ENCODE measurements at places on chromosomes 6 and 20.
A peak's percentile ranks its signal among the peaks of the same experiment; 100 is the strongest.

DNA sequence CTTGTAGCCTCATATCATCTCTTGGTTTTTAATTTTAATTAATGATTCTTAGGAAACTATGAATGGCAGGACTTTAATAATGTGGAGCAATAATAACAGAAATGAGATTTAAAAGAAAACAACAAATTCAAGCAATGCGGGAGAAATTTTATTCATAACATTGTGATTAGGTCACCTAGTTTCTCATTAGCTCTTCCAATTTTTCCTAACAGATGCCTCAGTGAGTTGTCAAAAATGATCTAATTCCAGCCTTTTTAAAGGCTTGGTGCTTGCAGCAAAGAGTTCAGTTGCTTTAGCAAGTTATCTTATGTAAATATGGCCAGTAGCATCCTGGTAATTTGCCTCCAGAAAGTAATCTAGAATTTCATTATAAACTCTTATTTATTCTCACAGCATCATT is 20.4 kb downstream of the PDE7B start:
- no peak for DNase-seq

DNA sequence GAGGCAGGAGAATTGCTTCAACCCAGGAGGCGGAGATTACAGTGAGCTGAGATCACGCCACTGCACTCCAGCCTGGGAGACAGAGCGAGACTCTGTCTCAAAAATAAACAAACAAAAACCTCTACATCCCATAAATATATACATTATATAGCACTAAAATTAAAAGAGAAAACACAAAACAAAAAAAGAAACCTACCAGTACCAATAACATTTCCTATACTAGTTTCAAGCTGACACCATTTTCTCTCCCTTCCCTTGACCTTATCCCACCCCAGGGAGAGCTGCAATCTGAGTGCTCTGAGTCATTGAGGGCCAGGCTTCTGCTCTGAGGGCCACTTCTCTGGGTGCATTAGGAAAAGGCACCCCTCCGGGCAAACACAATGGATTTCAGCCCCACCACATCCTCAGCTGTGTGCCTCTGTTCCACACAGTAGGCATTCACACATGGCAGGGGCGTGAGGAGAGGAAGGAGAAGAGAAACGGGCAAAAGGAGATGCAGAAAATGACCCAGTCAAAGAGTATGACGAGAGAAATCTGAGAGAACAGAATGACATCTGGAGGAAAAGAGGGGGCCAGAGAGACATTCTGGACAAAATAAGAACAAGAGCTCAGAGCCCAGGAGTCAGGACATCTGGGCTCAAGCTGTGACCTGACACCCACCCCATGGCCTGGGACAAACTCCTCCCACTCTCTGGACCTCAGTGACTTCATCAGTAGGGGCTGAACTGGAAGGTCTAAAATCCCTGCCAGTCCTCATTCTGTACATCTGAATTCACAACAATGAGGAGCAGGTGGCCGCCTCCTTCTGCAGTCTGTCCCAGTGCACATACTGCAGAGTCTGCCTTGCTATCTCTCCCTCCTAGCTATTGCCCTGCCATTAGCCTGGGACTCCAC is 18.2 kb downstream of the TRIM26 start:
- DNase-seq, result no peak

- no peak for DNase-seq
Measured at GRCh38 chr6:110476046-110476849, at the start of gene SLC22A16. Gene SLC22A16, minus strand, starts transcription at chr6:110476613. Its CDS starts 39 bp downstream, at chr6:110476574.

- DNase-seq, result no peak
Measured at GRCh38 chr6:120056085-120056484, 706.5 kb upstream of the MAN1A1 start.

GRCh38 chr6:160202411-160202810 is 56.2 kb downstream of the SLC22A2 start:
- no peak for DNase-seq

DNA sequence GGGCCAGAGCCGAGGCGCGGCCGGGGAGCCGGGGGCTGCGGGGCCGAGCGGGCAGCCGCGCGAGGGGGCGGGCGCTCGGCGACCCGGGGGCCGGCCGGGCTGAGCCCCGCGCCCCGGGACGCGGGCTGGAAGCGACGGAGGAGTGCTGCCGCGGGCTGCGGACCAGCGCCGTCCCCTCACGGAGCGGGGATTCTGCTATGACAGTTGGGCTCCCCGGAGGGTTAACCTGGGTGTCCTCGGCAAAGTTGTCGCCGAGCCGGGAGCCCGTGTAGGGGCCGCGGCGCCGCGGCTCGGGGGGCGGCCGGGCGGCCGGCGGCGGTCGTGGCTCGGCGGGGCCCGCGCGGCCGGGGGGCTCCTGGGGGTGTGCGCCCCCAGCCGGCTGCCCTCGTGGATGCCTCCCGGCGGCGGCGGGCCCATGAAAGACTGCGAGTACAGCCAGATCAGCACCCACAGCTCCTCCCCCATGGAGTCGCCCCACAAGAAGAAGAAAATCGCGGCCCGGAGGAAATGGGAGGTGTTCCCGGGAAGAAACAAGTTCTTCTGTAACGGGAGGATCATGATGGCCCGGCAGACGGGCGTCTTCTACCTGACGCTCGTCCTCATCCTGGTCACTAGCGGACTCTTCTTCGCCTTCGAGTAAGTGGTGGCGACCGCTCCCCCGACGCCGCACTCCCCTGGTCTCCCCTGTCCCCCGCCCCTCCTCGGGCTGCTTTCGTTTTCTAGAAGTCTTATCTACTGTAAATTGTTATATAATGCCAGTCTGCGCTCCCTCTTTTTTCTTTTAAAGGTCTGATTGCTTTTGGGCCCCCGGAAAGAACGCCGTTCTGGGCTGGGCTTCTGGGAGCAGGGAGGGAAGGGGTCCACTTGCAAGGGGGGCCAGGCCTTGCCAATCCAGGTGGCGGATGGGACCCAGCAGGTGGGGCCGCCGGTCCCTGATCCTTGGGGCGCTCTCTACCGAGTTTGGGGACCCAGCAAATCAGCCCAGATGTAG is 936 bp downstream of the ZDHHC14 start:
- DNase-seq, result peak; percentile 50

GRCh38 chr20:52843425-52843824 is 128.7 kb upstream of the TSHZ2 start:
- no peak for DNase-seq

DNA sequence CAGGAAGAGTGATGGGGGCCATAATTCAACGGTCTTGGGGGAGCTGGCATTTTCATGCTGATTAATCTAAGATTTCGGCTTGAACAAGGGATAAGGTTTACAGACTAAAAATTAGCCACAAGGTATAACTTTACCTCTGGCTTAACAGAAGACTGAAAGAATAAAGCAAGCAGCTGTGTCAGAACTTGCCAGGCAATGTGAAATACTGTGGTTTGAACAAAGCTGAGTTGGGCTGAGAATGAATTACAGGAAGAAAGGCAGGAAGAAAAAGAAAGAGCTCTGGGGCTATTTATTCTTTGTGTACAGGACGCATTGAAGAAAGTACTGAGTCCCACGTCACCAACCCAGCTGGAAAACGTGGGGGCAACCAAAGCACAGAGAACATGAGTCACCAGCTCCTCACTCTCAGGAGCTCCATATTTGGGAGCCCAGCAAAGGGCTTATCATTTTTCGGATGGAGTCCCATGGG is 121.5 kb upstream of the NEDD9 start:
- peak; percentile 47 for DNase-seq

GRCh38 chr6:116773886-116774285 is 8.4 kb upstream of the FAM162B start:
- DNase-seq, result no peak

DNA sequence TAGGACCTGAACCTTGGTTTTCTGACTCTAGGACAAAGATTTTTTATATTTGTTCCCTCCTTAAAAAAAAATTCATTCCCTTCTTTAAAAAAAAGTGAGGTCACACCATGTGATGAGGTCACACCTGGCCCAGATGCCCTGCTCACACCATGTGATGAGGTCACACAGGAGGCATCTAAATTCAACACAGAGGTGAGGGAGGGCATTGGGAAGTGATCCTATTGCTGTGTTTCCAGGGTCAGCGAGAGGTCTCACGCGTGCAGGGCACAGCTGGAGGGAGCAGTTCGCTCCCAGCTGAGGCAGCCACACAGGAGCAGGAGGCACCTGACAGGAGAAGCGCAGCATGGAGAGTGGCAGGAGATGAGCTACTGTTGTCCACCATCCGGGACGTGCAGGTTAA is 92.5 kb downstream of the SLC22A23 start:
- DNase-seq, result no peak

- peak; percentile 24 for DNase-seq
Measured at GRCh38 chr20:20003031-20003954, 13.9 kb upstream of the NAA20 start.

GRCh38 chr6:11277275-11278206 is 45.1 kb upstream of the NEDD9 start:
- DNase-seq, result peak; percentile 46

DNA sequence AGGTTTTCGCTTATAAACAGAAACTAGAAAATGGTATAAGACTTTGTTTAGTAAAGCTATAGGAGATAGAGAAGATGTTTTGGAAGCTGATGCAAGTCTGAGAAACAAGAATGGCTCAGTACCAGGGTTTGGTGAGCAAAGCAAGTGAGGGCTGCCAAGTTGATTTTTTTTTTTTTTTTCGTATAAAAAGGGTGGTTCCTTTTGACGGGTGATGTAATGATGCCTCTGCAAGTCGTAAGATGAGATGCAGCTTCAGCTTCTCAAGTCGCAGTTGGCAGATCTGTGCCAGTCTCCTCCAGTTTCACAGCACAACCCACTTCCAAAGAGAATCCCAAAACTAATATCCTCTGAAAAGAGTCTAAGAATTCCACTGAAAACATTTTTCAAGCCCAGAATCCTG is 252.8 kb upstream of the CDH4 start:
- DNase-seq, result no peak

DNA sequence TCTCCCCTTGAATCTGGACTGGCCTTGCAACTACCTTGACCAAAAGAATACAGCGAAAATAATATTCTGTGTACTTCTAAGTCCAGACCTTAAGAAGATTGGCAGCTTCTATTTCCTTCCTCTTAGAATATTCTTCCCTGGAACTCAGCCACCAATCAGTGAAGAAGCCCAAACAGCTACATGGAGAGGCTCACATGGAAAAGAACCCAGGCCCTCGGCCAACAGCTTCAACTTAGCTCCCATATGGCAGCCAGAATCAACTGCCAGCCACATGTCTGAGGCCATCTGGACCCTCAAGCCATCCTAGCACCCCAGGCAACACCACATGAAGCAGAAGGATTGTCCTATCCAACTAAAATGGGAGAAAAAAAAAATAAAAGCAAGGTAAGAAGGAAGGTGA is 178.8 kb downstream of the IBTK start:
- DNase-seq, result no peak

DNA sequence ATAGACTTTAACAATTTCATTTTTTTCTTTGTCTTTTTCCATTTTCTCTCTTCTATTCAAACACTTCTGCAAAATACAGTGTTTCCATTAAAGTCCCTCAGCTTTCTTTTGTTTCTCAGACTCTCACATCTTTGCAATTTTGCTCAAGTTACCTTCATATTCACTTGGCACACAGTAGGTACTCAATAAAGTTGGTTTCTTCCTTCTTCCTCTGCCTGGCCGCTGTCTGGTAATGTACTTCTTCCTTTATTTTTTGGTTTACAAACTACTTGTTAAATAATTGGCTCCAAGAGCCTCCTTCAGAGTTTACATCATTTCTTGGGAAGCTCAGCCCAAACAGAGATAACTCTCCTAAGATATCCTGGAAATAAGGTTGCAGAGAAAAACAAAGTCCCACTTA is 81.1 kb downstream of the GJA10 start:
- DNase-seq, result no peak
